Activated naive CD4-positive, alpha-beta T cell treated with anti-CD3 and anti-CD28 coated beads for 36 hours (primary cell): ENCODE measurements at places on chromosomes 12 and 14.

- no peak for DNase-seq
Observed at GRCh38 chr12:122813310-122813713, 21.9 kb upstream of the HIP1R start.

- DNase-seq: peak; percentile 71
Observed at GRCh38 chr14:21965042-21965441, 291.4 kb upstream of the OR4E1 start.

GRCh38 chr14:52834440-52834842, 43.0 kb upstream of the GNPNAT1 start:
- DNase-seq: no peak

DNA sequence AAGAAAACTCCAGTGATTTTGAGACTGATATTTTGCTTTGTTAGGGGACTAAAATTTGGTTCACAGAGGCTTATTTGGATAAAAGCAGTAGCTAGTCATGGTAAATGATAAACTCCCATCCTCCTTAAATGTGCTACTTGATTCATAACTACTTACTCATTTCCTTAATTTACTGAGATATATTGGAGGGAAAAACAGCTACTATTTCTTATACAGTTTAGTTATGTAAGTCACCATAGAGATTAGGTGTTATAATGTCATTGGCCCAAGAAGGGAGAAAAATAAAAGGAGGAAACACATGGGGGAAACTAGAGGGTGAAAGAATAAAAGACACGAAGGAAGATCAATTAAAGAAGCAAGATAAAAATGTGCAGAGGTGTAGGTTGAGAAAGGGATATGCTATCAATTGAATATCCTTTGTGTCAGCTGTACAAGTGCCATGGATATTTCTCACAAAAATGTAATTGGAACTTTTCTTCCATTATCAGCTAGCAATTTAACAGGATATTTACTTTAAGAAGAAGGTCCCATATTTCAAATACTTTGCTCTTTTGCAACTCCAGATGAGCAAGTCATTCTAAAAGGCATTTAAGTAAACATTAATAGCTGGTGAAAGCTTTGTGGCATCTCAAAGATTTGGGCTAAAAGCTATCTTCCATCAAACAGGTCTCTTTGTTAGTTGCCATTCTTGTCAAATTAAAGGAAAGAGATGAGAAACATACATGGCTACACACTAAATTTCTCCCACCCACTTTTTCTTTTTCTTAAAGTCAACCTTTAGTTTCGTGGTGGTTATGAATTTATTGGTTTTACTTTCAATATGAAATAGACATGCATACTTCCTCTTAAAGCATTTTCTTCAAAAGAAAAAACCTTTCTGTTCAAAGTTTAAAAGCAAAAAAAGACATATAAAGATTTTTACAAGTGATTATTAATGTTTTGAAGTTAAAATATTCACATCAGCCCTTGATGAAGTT, 439.5 kb downstream of the CCER1 start:
- no peak for DNase-seq

GRCh38 chr12:85603556-85603955, 232.7 kb downstream of the RASSF9 start:
- no peak for DNase-seq

DNA sequence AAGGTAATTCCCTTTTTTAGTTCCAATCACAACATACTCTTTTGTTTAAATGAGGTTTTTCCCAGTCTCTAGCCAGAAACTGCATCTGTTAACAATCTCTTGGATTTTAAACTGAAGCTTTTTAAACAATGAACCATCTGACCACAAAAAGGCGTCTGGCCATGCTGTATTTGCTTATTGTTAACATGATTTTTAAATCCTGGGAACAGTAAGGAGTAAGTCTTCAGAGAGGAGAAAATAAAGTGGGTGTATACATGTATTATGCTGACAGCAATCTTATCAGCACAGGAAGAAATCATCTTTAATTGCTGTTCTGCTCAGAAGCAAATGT, 106.2 kb downstream of the DAAM1 start:
- no peak for DNase-seq

GRCh38 chr12:113403435-113404415, at the start of gene SDS:
TSS of gene SDS (minus strand) at chr12:113403887. CDS start at chr12:113399708, 4,179 bp downstream.
- no peak for DNase-seq

DNA sequence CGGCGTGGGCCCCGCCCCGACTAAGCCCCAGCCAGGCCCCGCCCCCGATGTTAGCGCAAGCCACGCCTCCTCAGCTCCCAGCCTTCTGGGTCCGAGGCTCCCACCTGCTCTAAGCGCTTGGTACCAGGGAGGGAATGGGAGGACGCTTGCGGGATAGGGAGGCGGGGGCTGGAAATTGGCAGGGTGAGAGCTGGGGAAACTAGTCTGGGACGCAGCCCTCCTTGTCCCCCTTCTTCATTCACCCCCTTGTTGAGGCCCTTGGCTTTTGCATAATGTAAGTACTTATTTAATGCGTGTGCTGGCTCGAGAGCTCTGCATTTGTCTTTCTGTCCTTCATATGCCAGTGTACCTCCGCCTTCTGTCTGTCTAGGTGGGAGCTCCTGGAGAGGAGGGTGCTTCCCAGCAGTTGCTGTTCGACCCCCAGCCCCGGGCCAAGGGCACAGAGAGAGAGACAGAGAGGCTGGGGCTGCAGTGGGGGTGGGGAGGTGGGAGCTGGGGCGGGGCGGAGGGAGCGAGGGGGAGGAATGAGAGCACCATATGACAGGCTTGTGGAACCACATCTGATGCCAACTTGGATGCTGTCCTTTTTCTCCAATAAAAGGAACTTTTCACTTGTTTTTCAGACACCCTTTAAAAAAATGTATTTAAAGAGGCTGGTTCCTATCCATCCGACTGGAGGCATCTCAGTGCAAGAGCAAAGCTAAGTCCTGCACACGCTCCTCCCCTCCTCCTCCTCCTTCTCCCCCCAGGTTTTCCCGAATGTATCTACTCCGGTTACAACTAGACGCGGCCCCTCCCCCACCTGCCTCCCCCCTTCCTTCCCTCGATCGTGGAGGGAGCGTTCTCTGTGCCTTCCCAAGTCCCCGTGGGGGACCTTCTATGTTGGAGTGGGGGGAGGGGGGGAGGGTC, 25.6 kb upstream of the MAP1LC3B2 start:
- peak; percentile 82 for DNase-seq

- no peak for DNase-seq
Observed at GRCh38 chr12:28622406-28622805, 432.1 kb downstream of the CCDC91 start.

GRCh38 chr12:111451232-111451631, 45.5 kb downstream of the SH2B3 start:
- no peak for DNase-seq

DNA sequence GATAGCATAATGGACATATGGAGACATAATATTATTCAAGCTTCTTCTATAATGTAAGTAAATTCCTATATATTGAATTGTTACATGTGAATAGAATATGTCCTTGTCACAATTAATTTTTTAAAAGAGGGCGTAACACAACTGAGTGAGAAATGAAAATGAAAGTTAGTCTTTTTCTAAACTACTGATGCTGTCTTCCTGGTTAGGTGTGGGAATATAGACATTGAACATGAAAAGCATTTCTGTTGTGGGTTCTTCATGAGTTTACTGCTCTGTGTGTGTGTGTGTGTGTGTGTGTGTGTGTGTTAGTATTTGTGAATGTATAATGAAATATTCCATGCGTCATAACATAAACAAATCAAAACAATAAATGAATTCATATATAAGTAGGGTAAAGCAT, 40.5 kb upstream of the RTL1 start:
- DNase-seq: no peak

DNA sequence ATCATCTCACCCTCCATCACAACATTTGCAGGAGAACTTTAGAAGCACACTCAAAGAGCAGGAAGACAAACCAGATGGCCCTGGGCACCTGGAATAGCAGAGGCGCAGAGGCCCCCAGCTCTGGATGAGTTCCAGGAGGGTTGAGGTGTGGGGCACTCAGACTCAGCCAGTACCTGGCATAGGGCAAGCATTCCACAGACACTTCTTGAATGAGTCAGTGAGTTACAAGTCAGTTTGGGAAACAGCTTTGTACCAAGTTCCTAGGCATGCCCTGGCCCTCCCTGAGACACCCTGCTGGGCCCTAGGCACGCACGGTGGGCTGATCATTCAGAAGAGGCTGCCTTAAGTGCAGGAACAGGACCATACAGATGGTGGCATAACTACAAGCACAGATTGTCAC, 54.3 kb downstream of the MAP3K9 start:
- DNase-seq: no peak
